ENCODE measurements at places on chromosomes 13 and 19.

- DNase-seq, result peak; percentile 99
Measured at GRCh38 chr19:47315125-47315821, 5.6 kb downstream of the C5AR1 start.

DNA sequence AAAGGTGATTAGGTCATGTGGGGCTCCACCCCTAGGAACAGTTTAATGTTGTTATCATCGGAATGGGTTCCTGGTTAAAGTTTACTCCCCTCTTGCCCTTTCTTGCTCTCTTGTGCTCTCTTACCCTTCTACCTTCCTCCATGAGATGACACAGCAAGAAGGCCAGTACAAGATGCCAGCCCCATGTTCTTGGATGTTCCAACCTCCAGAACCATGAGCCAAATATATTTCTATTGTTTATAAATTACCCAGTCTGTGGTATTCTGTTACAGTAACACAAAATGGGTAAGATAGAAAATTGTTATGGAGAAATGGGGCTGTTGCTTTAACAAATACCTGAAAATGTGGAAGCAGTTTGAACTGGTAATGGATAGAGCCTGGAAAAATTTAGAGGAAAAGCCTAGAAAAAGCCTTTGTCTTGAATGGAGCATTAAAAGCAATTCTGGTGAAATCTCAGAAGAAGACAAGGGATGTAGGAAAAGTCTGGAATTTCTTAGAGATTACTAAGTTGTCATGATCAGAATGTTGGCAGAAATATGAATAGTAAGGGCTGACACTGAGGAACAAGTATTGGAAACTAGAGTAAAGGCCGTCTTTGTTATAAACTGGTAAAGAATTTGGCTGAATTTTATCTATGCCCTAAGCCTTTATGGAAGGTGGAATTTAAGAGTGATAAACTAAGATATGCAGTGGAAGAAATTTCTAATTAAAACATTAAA is 53.5 kb upstream of the TSC22D1 start:
- no peak for DNase-seq

- no peak for DNase-seq
Measured at GRCh38 chr13:33312150-33312860, 26.8 kb upstream of the STARD13 start.

GRCh38 chr13:71871176-71871754 is 4.3 kb upstream of the DACH1 start:
- no peak for DNase-seq

GRCh38 chr13:97946951-97947588 is 6.4 kb upstream of the IPO5 start:
- DNase-seq, result peak; percentile 12

GRCh38 chr13:19961489-19961888 is 3.0 kb downstream of the ZMYM2 start:
- no peak for DNase-seq

- DNase-seq, result no peak
Measured at GRCh38 chr13:21777813-21778212, 106.9 kb downstream of the FGF9 start.

- peak; percentile 34 for DNase-seq
Measured at GRCh38 chr13:48446464-48446863, 33.6 kb upstream of the LPAR6 start.

DNA sequence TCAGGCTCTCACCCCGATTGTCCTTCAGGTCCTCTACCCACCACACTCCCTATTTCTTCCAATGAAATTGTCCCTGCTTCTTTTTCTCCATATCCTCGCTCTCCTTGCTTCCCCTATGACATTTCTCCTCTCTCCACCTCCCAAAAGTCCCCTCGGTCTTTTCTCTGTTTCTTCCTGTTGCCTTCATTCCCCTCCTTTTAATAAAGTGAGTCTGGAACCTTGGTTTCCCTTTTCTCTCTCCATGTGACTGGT is 676 bp upstream of the ZNF574 start:
- DNase-seq, result no peak

- no peak for DNase-seq
Measured at GRCh38 chr13:36445891-36446351, 13.6 kb downstream of the CCNA1 start.

- DNase-seq, result no peak
Measured at GRCh38 chr13:32446220-32446619, 18.3 kb upstream of the N4BP2L1 start.

GRCh38 chr13:108933061-108933460 is 303.6 kb downstream of the MYO16 start:
- no peak for DNase-seq

DNA sequence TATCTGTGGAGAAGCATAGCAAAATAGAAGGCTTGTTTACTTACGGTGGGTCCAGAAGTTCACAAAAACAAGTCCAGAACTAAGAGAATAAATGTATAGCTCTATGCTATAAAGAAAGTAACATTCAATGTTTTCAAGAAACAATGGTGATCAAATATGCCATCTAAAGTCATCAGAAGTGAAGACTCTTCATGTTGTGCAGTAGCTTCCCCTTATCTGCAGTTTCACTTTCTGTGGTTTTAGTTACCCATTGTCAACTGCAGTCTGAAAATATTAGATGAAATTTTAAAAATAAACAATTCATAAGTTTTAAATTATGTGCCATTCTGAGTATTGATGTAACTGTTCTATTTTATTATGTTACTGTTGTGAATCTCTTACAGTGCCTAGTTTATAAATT is 72.5 kb downstream of the EDNRB start:
- DNase-seq, result no peak

GRCh38 chr13:50576156-50576555 is 267.3 kb downstream of the DLEU7 start:
- no peak for DNase-seq

- DNase-seq, result no peak
Measured at GRCh38 chr13:83216479-83217245, 665.6 kb downstream of the SLITRK1 start.

DNA sequence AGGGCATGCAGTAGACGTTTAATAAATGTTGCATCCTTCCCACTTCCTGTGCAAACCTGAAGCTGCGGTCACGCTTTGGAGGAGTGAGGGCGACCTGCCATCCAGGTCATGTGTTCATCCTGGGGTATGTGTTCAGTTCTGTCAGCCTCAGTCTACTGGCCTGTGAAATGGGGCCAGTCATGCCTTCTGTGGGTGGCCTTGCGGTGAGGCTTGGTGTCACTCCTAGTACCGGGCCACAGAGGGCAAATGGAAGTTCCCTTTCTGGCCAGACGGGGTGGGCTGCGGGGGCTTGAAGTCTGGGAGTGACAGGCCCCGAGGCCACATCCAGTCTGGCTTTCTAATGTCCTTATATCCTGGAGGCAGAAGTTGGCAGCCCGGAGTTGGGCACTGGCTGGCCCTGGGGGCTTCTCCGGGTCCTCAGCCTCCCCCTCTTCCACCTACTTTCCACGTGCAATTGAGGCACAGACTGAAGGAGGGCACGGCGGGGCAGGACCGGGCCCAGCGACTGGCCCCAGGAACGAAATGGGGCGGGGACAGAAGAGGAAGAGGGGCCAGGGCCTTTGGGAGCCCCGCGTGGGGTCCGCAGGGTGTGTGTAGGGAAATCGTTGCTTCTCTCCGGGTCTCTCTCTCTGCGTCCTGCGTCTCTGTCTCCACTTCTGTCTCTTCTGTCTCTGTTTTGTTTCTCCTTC is 11.1 kb downstream of the PDE4A start:
- DNase-seq, result no peak

DNA sequence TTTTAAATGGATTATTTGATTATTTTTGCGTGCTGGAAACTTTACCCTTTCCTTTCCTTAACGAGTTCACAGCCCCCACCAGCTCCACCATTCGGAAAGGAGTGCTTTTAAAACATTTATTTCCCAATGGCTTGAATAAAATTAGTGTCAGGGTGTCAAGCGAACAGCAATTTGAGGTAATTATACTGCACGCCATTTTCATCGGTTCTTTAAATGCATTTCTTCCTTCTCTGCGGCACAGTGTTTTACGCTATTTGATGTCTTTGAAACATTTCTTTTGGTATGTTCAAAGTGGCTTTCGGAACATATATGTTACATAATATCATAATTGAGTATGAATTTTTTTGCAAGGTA is 309 bp upstream of the SLITRK1 start:
- DNase-seq, result no peak

DNA sequence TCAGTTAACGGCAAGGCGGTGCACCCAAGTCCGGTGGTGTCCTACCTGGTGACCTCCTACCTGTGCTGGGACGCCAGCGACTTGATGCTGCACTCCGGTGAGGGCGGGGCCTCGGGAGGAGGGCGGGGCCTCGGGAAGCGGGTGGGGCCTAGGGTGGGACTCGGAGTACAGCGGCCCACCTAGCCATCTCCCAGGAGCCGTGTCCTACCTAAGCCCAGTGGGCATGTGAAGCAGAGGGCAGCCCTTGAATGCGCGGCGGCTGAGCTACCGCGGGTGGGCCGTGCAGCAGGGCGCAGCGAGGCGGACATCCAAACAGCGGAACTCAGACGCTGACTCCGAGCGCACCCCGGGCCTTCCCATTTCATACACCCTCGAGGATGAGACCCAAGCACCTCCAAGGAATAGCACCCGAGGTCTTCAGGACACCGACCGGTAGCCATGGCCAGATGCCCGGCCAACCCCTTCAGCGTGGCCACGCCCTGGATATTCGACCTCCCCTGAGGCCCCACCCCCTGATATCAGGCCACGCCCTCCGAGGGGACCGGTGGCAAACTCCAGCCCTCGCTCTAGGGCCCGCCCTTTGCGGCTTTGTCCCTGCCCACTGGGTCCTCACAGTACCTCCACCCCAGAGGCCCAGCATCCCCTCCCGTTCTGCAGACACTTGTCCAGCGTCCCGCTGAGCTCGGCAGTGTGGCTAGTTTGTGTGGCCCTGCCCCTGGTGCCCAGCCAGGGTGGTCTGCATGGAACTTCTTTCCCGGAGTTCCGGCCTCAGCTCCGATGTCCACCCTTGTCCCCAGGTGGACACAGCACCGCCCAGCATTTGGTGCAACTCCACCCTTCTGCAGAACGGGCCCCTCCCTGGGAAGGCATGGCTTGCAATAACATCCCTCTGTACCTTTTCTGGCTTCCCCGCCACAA is 5.4 kb downstream of the KLK1 start:
- no peak for DNase-seq

DNA sequence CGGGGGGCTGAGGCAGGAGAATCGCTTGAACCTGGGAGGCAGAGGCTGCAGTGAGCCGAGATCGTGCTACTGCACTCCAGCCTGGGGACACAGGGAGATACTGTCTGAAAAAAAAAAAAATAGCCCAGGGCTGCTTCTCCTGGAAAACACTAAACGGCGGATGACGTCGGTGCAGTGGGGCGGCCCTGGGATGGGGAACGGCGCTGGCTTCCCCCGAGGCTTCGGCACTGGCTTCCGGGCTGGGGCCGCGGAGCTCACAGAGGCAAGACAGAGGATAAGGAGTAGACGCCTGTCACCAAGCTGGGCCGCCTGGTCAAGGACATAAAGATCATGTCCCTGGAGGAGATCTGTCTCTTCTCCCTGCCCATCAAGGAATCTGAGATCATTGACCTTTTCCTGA is 5.0 kb downstream of the PRSS57 start:
- DNase-seq, result no peak

GRCh38 chr13:99063952-99064351 is 86.1 kb upstream of the DOCK9 start:
- no peak for DNase-seq

- DNase-seq, result no peak
Measured at GRCh38 chr19:45824041-45824471, 8.9 kb upstream of the RSPH6A start.

DNA sequence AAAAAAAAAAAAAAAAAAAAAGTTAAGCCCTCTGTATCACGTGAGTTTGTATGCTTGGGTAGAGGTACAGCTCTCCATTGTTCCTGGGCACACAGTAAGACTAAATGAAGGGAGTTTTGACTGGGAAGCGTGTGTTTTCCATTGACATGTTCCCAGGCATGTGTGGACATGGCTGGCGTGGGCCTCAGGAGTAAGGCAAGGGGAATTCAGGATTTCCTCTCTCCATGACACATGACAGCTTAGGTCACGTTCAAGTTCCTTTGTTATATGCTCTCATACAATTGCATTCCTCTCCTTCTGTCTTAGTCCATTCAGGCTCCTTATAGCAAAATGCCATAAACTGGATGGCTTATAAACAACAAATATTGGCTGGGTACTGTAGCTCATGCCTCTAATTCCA is 17.1 kb upstream of the MAP3K10 start:
- no peak for DNase-seq

GRCh38 chr19:55440411-55441105 is 2.5 kb downstream of the SHISA7 start:
- DNase-seq, result no peak
